Nephron progenitor cell (in vitro differentiated cells): ENCODE measurements at places on chromosomes 1 and 21.

DNA sequence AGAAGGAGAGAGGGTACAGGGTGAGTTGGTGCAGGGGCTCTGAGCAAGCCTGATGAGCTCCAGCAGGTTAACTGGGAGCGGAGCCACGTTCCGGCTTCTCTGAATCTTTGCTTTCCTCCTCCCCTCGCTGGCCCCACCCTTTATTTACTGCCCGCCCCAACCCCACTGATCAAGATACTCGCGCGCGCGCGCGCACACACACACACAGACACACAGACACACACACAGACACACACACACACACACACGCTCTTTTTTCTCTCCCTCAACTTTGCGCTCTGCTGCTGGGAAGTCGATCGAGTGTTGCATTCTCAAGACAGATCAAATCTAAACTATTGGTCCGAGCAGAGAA lies at the start of gene GRIK1:
GRIK1 (minus strand) TSS at position 73 of the 352 bp plus-strand sequence.
- H3K27ac ChIP-seq = no peak within 1 kb of the TSS
- peak within 1 kb of the TSS; percentile 88 for H3K4me3 ChIP-seq
- H3K4me1 ChIP-seq = peaks cover 7% of the 10 kb centered on the region
- H3K27me3 ChIP-seq = peaks cover 68% of the 10 kb centered on the region
- DNase-seq = peak; percentile 56

DNA sequence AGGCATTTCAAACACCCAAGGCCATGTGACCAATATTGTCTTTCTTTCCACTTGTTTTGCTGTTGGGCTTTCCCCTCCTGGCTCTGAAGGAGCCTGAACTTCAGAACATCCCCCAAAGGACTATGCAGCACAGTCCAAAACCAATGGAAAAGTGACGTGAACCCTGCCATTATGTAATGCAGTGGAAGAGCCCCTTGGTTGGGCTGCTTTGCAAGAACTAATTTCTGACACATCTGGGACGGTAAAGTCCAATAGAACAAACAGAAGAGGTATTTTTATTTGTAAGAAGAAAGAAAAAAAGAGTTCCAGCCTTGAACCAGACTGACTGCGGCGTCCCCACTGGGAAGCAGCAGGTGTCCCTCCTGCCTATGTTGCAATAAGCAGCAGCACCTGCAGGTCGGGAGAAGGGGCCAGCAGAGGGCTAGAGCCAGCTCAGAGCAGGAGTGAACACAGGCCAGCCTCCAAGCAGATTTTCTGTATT lies 116.7 kb downstream of the CDC7 start:
- H3K36me3 ChIP-seq = no peaks in the 10 kb centered on the region
- peak; percentile 19 for DNase-seq
- peaks cover 18% of the 10 kb centered on the region for H3K27me3 ChIP-seq
- peaks cover 9% of the 10 kb centered on the region for H3K4me1 ChIP-seq
- H3K4me3 ChIP-seq = no peak overlapping the region

- H3K36me3 ChIP-seq = peaks cover 52% of the 10 kb centered on the region
- peaks cover 24% of the 10 kb centered on the region for H3K4me1 ChIP-seq
- H3K27ac ChIP-seq = peak overlapping the region; percentile 42
- DNase-seq = no peak
- peaks cover 10% of the 10 kb centered on the region for H3K27me3 ChIP-seq
Measured at GRCh38 chr21:46295996-46296752, 10.0 kb downstream of the YBEY start.

- H3K4me3 ChIP-seq = no peak overlapping the region
- H3K4me1 ChIP-seq = no peaks in the 10 kb centered on the region
- H3K27me3 ChIP-seq = peaks cover 20% of the 10 kb centered on the region
- H3K27ac ChIP-seq = no peak overlapping the region
Measured at GRCh38 chr1:169698976-169699375, 12.4 kb downstream of the SELL start.

GRCh38 chr1:101967871-101968270 lies 28.9 kb downstream of the OLFM3 start:
- no peaks in the 10 kb centered on the region for H3K27me3 ChIP-seq
- H3K36me3 ChIP-seq = no peaks in the 10 kb centered on the region

DNA sequence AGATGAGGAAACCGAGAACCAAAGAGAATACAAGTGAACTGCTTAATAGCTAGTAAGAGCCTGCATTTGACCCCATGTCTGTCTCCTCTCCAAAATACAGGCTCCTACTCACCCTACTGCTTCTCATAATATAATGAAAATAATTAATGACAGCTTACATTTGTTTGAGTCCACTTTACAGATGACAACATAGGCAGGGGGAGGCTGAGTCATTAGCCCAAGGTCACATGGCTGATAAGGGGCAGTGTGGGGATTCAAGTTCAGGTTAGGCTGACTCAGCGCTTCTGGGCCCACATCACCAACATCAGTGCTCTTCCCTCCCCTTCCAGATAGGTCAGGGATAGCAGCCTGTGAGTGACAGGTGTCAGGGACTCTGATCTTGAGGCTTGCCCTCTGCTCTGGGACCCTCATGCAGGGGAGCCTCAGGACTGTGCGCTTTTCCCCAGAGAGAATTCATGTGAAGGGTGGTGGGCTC lies 16.2 kb downstream of the AZIN2 start:
- no peak for DNase-seq
- H3K27me3 ChIP-seq = no peaks in the 10 kb centered on the region

DNA sequence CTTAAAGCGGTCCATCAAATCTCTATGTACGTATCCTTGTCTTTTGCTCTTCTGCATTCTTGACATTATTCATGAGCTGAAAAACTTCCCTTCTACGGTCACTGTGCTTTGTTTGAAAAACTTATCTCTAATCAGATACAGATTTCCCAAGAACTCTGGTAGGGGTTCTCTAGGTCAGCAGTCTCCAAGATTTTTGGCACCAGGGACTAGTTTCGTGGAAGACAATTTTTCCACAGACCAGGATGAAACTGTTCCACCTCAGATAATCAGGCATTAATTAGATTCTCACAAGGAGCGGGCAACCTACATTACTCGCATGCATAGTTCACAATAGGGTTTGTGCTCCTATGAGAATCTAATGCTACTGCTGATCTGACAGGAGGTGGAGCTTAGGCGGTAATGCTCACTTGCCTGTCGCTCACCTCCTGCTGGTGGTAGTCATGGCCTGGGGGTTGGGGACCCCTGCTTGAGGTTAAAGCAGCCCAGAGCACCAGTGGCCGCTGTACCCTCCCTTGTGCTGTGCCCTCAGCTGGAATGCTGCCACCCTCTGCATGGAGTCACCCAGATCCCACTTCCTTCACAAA lies 30.8 kb downstream of the AK2 start:
- DNase-seq = no peak
- H3K4me3 ChIP-seq = no peak overlapping the region
- H3K4me1 ChIP-seq = peaks cover 14% of the 10 kb centered on the region

- peak overlapping the region; percentile 98 for H3K27ac ChIP-seq
- H3K27me3 ChIP-seq = peaks cover 6% of the 10 kb centered on the region
- DNase-seq = no peak
Measured at GRCh38 chr1:40825435-40825788, 36.8 kb downstream of the CITED4 start.

- H3K4me3 ChIP-seq = no peak overlapping the region
- no peaks in the 10 kb centered on the region for H3K36me3 ChIP-seq
- no peak for DNase-seq
Measured at GRCh38 chr21:41497008-41497407, 10.9 kb downstream of the TMPRSS2 start.

GRCh38 chr1:84246213-84246612 lies 55.3 kb upstream of the SAMD13 start:
- H3K27ac ChIP-seq = no peak overlapping the region
- no peaks in the 10 kb centered on the region for H3K4me1 ChIP-seq
- no peak overlapping the region for H3K4me3 ChIP-seq
- H3K27me3 ChIP-seq = no peaks in the 10 kb centered on the region

- H3K27ac ChIP-seq = no peak overlapping the region
- peak; percentile 39 for DNase-seq
- peaks cover 34% of the 10 kb centered on the region for H3K4me1 ChIP-seq
- H3K27me3 ChIP-seq = no peaks in the 10 kb centered on the region
- H3K4me3 ChIP-seq = no peak overlapping the region
Measured at GRCh38 chr1:3543076-3544039, 68.0 kb downstream of the MEGF6 start.

GRCh38 chr1:119725626-119726025 lies 13.9 kb downstream of the PHGDH start:
- peaks cover 6% of the 10 kb centered on the region for H3K27me3 ChIP-seq
- H3K27ac ChIP-seq = peak overlapping the region; percentile 83
- H3K4me1 ChIP-seq = peaks cover 30% of the 10 kb centered on the region
- peaks cover 91% of the 10 kb centered on the region for H3K36me3 ChIP-seq
- DNase-seq = no peak

GRCh38 chr1:83530506-83530905 lies 468.4 kb downstream of the TTLL7 start:
- no peaks in the 10 kb centered on the region for H3K4me1 ChIP-seq
- no peaks in the 10 kb centered on the region for H3K27me3 ChIP-seq
- no peaks in the 10 kb centered on the region for H3K36me3 ChIP-seq

DNA sequence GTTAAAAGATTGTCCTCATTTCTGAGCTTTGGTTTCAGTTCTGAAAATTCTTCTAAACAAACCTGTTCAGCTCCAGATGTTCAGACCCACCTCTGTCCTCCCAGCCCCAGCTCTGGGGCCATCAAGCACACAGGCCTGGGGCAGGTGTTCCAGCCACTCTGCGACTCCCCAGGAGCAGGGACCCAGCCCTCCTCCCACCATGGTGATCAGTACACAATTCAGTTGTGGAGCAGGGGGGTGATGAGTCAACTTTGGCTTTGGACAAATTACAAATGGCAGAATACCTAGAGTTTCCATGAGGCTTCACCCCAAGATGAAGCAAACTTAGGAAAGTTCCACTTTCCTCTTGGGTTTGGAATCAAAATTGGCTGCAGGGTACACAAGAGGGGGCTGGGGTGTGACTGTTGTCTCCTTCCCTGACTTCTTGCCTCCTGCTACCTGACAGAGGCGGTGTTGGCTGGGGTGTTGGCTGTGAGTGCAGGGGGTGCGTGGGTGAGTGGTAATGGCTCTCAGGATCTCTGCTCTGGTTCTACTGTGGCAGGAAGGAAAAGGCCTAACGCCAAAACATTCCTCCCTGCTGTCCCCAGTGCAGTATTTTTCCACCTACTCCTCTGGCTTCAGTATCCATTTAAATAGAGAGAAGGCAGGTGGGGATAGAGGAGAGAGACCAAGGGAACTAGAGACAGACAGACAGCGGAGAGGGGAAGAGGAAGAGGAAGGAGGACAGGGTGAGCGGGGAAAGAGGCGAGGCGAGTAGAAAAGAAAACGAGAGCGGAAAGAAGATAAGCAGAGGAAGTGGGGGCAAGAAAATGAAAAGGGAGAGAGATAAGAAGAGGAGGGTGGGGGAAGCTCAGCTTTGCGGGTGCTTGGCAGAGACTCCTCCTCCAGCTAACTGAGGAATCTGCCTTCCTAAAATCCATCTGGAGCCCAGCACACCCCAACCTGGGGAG lies 20.6 kb upstream of the LRRN2 start:
- DNase-seq = no peak
- H3K4me1 ChIP-seq = peaks cover 56% of the 10 kb centered on the region
- peaks cover 30% of the 10 kb centered on the region for H3K27me3 ChIP-seq
- H3K27ac ChIP-seq = no peak overlapping the region

- H3K36me3 ChIP-seq = peaks cover 10% of the 10 kb centered on the region
- peaks cover 56% of the 10 kb centered on the region for H3K4me1 ChIP-seq
Measured at GRCh38 chr1:45913183-45913683, 109.8 kb downstream of the MAST2 start.

GRCh38 chr21:44019568-44019958 lies 7.5 kb downstream of the TRAPPC10 start:
- no peak for DNase-seq
- H3K36me3 ChIP-seq = no peaks in the 10 kb centered on the region
- peaks cover 25% of the 10 kb centered on the region for H3K4me1 ChIP-seq
- H3K27me3 ChIP-seq = no peaks in the 10 kb centered on the region

DNA sequence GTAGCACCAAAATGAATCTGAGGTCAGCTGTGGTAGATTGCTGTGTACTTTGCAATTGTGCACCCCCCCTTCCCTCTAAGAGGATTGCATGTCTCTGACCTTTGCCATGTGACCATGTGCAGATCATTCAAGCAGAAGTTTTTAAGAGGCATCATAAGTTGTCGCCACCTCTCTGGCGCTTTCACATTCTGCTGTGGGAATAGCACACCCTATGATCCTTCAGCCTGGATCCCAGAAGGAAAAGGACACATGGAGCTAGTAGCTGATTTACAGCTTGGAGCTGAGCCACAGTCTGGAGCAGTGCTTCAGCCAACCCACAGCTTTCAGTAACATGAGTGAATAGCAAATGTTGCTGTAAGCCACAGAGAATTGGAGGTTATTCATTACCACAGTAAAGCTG lies 158.5 kb downstream of the TSEN15 start:
- H3K36me3 ChIP-seq = no peaks in the 10 kb centered on the region
- DNase-seq = no peak
- no peak overlapping the region for H3K4me3 ChIP-seq
- peaks cover 26% of the 10 kb centered on the region for H3K4me1 ChIP-seq

GRCh38 chr1:83954166-83954823 lies 44.6 kb downstream of the TTLL7 start:
- H3K4me3 ChIP-seq = no peak overlapping the region
- H3K4me1 ChIP-seq = peaks cover 10% of the 10 kb centered on the region
- H3K27me3 ChIP-seq = no peaks in the 10 kb centered on the region
- DNase-seq = no peak
- peaks cover 11% of the 10 kb centered on the region for H3K36me3 ChIP-seq

DNA sequence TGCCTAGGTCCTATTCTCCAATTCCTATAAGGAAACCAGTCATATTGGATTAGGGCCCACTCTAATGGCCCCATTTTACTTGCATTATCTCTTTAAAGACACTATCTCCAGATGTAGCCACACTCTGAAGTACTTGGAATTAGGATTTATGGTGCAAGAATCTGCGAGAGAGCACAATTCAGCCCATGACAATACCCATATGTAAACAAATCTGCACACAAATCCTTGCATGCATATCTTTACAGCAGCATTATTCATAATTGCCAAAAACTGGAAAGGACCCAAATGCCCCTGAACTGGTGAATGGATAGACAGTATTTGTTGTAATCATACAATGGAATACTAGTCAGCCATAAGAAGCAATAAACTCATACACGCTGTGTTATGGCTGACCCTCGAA lies 229.8 kb upstream of the ADAMTS5 start:
- no peak for DNase-seq
- no peaks in the 10 kb centered on the region for H3K36me3 ChIP-seq
- no peak overlapping the region for H3K27ac ChIP-seq
- no peak overlapping the region for H3K4me3 ChIP-seq
- no peaks in the 10 kb centered on the region for H3K4me1 ChIP-seq

- DNase-seq = no peak
- peaks cover 41% of the 10 kb centered on the region for H3K36me3 ChIP-seq
- H3K4me3 ChIP-seq = peak overlapping the region; percentile 92
- H3K27me3 ChIP-seq = no peaks in the 10 kb centered on the region
- no peak overlapping the region for H3K27ac ChIP-seq
- H3K4me1 ChIP-seq = peaks cover 63% of the 10 kb centered on the region
Measured at GRCh38 chr1:197144570-197145325, 1.7 kb downstream of the ASPM start.

- peak; percentile 57 for DNase-seq
- no peaks in the 10 kb centered on the region for H3K27me3 ChIP-seq
- H3K4me1 ChIP-seq = peaks cover 33% of the 10 kb centered on the region
- no peak overlapping the region for H3K4me3 ChIP-seq
- no peaks in the 10 kb centered on the region for H3K36me3 ChIP-seq
- no peak overlapping the region for H3K27ac ChIP-seq
Measured at GRCh38 chr1:115717541-115717940, 51.0 kb downstream of the CASQ2 start.

- H3K27ac ChIP-seq = no peak overlapping the region
- peaks cover 3% of the 10 kb centered on the region for H3K36me3 ChIP-seq
- H3K27me3 ChIP-seq = no peaks in the 10 kb centered on the region
Measured at GRCh38 chr1:193326296-193326695, 139.9 kb upstream of the B3GALT2 start.
